Gastroesophageal sphincter (tissue), 4 donors: ENCODE measurements at places on chromosomes 16 and 17. TPM values are rescaled to one million over a fixed set of nuclear protein-coding genes. Genes with fewer than 3 reads are reported as not detected.

Gene IRX6
- 0.12 TPM for total RNA-seq

Gene CCT6B
- total RNA-seq = 4.0 TPM

Gene SCIMP
- 2.2 TPM for total RNA-seq

Gene KRTAP2-2
- not detected for total RNA-seq

Gene BORCS6
- total RNA-seq = 8.1 TPM

Gene TNFRSF13B
- total RNA-seq = not detected

Gene SYT17
- total RNA-seq = 9.0 TPM

GRCh38 chr16:75475420-75475847 is 10.9 kb upstream of the TMEM170A start:
- no peak for ATAC-seq

- peak; percentile 55 for ATAC-seq
Measured at GRCh38 chr17:10050597-10051101, 145.6 kb upstream of the RCVRN start.

GRCh38 chr17:75875940-75876189 is 2.5 kb downstream of the TRIM47 start:
- ATAC-seq = no peak

DNA sequence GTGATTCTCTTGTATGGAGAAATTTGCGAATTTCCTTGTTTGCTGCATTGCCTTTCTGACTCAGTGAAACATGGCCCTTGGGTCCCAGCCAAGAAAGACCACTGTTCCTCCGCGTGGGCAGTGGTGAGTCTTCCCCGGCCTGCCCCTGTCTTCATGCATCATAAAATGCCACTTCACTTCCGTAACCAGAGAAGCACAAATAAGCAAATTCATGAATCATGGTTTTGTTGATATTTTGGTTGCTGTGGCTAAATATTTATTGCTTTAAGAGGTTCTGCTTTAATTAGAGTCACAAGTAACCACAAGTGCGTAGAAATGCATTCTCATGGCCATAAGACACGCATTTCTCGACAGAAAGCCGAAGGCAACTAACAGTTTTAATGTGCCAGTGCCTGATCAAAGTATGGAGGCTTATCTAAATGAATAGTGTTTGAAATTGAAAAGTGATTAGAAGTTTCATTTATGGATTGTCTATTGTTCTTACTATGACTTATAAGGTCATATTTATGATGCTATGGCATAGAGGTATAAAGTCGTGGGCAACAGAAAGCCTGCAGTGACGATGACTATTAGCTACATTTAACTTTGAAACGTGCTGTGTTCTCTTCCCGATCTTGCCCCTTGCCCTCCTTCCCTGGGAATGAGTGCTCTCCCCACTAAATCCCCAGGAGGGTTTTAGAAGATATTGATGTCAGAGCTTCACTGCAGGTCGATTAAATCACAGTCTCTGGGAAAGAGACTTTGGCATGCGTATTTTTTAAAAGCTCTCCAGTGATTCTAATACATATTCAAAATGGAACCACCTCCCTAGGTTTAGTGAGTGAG is 76.0 kb downstream of the WIPI1 start:
- no peak for ATAC-seq

DNA sequence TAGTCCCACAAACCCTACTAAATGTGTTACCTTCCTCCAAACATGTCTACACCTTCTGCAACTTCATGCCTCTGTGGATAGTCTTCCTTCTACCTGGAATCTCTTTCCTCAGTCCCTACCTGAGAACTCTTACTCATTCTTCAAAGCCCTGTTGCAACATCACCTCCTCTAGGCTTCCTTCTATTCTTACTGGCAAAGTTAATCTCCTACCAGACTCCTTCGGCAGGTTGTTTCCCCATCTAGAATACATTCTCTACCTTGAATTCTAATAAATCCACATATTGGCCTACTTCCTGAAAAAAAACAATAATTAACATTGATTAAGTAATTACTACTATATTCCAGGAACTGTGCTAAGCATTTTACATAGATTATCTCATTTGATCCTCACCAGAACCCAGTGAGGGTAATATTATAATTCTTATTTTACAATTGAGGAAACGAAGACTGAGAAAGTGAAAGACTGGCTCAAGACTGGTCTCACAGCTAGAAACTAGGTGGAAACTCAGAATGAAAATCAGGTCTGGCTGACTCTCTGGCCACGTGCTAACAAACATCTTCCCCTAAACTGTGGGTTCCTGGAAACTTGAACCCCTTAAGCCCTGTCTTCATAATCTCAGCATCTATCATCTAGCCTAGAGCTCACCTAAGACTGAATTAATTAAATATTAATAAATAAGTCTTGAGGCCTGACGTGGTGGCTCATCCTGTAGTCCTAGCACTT is 4.6 kb upstream of the STAT3 start:
- no peak for ATAC-seq

GRCh38 chr16:79390481-79391051 is 210.0 kb downstream of the MAF start:
- ATAC-seq = no peak

GRCh38 chr16:70730031-70730430 is 44.2 kb upstream of the MTSS2 start:
- ATAC-seq = no peak

- ATAC-seq = no peak
Measured at GRCh38 chr17:11953924-11954323, 43.4 kb downstream of the ZNF18 start.

- ATAC-seq = no peak
Measured at GRCh38 chr17:2952174-2952845, 111.1 kb downstream of the OR1D5 start.

DNA sequence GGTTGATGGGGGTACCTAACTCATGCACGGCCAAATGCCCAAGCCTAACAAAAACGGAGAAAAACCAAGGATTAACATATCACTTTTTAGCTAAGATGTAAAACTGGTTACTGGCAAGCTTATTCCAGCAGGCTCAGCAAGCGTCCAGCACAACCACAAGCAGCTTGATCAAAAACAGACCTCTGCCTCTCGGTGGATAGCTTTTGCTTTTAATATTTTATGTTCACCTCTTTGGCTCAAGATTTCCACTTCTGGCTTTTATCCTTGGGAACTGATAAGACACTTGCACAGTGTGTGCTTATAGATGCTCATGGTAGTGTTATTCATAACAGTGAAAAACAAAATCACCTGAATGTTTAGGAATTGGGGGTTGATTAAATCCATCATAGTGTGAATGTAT is 206.9 kb upstream of the CACNG5 start:
- no peak for ATAC-seq

- ATAC-seq = no peak
Measured at GRCh38 chr17:19269106-19269505, 31.9 kb downstream of the EPN2 start.

- no peak for ATAC-seq
Measured at GRCh38 chr17:39916918-39917317, 1.5 kb downstream of the GSDMB start.

GRCh38 chr17:78492116-78492799 is 84.9 kb downstream of the DNAH17 start:
- ATAC-seq = no peak

- ATAC-seq = peak; percentile 18
Measured at GRCh38 chr16:75304521-75305363, 53.3 kb upstream of the BCAR1 start.

DNA sequence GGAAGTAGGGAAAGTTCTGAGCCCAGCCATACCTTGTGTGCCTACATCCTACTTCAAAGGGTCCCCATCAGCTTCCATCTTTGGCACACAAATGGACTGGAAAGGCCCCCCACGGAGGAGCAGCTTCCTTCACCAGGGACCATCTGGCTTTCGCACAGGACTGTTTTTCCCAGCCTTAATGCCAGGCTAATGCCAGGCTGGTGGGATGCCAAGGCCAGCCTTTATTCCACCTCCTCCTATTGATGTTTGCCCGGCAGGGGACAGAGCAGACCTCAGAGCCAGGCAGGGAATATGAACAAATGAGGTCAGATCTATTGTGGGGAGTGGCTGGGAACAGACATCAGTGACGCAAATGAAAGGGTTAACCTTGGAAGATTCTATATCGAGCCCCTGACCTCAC is 5.7 kb downstream of the GPR179 start:
- ATAC-seq = no peak

DNA sequence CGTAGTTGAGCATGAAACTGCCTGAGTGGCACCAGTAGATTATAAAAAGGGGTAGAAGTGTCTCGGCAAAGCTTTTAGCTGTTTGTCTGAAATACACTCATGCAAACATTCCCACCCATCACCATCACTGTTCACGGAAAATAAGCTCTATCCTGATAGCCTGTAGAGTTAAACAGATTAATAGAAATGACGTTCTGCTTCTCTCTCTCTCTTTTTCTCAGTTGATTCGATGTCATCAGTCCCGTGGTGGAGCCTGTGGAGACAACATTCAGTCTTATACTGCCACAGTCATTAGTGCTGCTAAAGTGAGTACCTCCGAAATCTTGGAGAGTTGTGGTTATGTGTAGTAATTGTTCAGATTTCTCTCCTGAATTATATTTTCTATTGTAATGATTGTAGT is 224.7 kb downstream of the BCAS3 start:
- no peak for ATAC-seq

GRCh38 chr16:67593288-67593687 is 31.0 kb downstream of the CTCF start:
- no peak for ATAC-seq

- ATAC-seq = peak; percentile 67
Measured at GRCh38 chr16:55773859-55774549, 58.9 kb downstream of the CES1 start.

- ATAC-seq = no peak
Measured at GRCh38 chr16:17947165-17947564, 389.4 kb downstream of the NPIPA8 start.

DNA sequence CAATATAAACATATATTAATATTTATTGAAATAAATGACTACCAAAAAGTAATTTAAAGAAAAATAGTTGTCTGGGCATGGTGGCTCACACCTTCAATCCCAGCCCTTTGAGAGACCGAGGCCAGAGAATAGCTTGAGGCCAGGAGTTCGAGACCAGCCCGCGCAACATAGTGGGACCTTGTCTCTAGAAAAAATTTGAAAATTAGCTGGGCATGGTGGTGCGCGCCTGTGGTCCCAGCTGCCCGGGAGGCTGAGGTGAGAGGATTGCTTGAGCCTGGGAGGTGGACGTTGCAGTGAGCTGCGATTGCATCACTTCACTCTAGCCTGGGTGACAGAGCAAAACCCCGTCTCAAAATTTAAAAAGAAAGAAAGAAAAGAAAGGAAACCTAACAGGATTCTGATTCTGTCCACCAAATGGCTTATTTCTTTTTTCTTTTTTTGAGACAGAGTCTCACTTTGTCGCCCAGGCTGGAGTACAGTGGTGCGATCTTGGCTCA is 3.4 kb upstream of the BPTF start:
- ATAC-seq = no peak

- no peak for ATAC-seq
Measured at GRCh38 chr16:30992276-30992780, 7.3 kb downstream of the HSD3B7 start.

GRCh38 chr16:74691093-74691855 is 9.4 kb downstream of the MLKL start:
- no peak for ATAC-seq

GRCh38 chr16:71666928-71667707 is 41.1 kb downstream of the MARVELD3 start:
- no peak for ATAC-seq

DNA sequence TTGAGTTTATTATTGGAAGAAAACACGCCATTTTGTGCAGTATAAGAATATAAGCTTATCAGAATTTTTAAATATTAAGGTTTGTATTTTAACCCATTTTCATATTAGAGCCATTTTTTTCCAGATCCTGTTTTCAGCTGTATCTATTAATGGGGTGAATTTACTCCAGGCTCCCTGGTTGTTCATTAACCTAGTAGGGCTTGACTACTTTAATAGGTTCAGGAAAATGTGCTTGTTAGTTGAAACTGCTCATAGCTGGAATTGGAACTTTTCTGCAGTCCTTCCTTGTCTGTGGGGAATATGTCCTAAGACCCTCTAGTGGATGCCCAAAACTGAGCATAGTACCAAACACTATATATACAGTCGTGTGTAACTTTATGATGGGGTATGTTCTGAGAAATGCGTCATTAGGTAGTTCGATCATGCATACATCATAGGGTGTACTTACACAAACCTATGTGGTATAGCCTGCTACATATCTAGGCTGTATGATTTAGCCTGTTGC is 28.0 kb downstream of the NFAT5 start:
- no peak for ATAC-seq

DNA sequence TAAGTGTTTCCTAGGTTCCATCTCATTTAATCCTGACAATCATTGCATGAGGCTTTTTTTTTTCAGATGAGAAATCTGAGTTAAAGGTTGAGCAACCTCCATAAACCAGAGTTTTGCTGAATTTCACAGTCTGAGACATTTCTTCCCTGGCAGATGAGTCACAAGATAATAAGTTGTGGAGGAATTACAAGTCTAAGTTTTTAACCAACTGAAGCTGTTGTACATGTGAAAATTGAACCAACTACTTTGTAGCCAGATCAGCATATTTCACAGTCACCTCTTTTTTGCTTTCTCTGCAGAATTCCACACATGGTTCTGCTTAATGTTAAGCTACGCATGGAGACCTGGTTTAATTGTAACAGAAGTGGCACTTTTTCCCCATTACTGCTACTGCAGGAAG is 765.6 kb downstream of the CDH11 start:
- no peak for ATAC-seq

DNA sequence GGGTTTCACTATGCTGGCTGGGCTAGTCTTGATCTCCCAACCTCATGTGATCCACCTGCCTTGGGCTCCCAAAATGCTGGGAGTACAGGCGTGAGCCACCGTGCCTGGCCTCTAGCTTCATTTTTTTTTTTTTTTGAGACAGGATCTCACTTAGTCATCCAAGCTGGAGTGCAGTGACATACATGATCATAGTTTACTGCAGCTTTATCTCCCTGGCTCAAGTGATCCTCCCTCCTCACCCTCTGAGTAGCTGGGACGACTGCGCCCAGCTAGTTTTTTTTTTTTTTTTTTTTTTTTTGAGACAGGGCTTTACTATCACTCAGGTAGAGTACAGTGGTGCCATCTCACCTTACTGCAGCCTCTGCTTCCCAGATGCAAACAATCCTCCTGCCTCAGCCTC is 9.7 kb downstream of the RPA1 start:
- no peak for ATAC-seq

GRCh38 chr17:63142836-63143235 is 176.8 kb downstream of the TANC2 start:
- no peak for ATAC-seq

DNA sequence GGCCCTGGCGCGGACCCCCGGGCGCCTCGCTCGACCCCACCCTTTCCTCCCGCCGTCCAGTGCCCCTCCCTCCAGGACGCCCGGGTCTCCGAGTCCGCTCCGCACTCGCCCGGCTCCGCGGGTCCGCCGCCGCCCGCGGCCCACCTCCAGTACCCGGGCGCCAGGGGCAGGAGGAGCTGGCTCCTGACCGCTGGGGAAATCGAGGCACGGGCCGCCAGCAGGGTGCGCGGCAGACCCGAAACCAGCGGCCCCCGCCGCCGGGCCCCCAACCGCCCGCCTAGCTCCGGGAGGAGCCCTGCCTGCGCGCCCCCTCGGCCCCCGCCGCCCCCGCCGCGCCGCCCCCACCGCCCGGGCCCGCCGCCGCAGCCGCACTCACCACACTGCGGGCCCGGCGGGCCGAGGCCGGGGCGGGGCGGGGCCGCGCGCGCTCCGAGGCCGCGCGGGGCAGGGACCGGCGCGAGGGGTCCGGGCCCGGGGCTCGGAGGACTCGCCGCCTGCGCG is 333 bp downstream of the MAFG start:
- ATAC-seq = peak; percentile 27
